ENCODE measurements at places on chromosomes 7 and 10.
A peak's percentile ranks its signal among the peaks of the same experiment; 100 is the strongest.

DNA sequence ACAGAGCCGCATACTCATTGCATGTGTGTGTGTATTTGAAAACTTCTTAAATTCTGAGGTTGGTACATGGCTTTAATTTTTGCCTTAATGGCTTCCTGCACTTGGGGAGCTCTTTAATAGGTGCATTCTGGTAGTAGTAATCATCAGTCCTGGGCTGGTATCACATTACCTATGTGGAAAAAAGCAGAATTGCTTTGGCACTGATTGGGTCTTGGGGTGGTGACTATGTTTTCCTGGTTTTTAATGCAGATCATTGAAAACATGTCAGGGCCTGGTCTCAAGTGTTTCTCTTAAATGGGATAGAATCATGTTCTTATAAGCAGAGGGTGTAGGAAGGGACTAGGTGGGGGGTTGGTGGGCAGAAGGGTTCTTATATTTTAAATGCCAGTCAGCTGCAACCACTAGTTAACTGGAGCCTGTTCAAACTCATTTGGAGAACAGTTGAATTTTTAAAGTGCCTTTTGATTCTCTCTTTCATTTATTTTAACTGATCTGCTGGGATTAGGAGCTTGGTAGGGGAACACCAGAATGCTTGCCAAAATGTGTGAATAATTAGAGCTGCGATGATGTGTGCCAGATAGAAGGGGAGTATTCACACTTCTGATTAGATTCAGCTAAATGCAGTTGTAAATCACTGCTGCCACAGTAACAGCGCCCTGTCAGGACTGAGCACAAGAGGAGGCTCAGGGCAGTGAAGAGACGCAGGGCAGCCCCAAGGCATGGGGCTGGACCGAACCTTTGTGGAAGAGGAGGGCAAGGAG is 633.5 kb upstream of the GALNT17 start:
- peak; percentile 40 for DNase-seq

DNA sequence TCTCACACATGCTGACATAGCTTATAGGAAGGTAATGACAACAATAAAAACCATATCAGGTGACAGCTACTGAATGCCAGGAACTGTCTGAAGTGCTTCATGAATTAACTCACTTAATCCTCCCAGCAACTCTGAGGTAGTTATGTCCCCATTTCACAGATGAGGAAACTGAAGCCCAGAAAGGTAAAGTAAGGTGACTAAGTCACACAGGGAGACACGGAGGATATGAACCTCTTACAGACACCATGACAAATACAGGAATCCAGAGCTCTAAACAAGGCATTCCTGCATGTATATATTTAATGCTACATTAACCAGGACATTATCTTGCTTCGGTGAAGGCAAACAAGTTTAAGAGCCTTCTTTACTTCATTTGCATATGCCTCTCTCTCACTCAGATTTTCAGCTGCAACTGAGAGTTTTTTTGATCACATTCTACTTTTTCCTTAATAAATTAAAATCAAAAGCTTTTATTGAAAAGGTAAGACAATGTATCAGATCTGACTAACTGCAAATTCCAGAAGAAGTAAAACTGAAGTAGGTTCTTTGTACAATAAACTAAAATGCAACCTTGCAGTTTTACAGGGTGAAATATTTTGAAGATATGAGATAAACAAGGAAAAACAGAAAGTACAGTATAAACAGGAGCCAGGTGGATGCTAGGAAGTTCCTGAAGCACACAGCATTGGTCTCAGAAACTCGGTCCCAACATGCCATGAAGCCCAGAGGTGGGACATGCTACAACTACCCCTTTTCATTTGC is 79.5 kb downstream of the SGMS1 start:
- no peak for DNase-seq

- DNase-seq: no peak
These were observed 146.6 kb upstream of the FRMD4A start for GRCh38 chr10:14477408-14477710.

DNA sequence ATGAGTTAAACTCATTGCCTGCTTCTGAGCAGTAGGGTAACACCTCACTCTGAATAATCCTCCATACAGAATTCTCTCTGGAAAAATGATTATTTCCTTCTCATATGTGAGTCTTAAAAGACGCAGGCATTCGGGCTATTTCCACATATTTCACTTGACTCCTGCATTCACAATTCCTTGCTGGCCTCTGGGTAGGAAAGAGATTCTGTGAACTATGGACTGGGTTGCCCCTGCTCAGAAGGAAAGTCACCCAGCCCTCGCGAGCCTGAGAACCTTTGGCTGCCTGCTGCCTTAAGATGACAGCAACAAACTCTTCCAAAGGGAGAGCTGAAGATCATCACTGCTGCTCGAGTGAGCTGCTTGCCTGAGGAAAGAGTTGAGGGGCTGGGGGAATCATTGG is 216.8 kb downstream of the BAMBI start:
- no peak for DNase-seq
